ENCODE measurements at places on chromosomes 7 and 10.

- DNase-seq: no peak
Measured at GRCh38 chr10:127798111-127798510, 61.1 kb downstream of the FOXI2 start.

DNA sequence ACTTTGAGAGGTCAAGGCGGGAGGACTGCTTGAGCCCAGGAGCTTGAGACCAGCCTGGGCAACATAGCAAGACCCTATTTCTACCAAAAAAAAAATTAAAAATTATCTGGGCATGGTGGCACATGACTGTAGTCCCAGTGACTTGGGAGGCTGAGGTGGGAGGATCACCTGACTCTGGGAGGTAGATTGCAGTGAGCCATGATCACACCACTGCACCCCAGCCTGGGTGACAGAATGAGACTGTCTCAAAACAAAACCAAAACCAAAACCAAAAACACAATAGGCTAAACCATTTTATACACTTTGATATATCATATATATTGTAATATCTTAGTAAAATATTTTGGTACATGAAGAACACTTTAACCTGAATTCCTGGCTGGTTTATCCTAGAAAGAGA, 101.6 kb downstream of the RAPGEF5 start:
- peak; percentile 24 for DNase-seq

DNA sequence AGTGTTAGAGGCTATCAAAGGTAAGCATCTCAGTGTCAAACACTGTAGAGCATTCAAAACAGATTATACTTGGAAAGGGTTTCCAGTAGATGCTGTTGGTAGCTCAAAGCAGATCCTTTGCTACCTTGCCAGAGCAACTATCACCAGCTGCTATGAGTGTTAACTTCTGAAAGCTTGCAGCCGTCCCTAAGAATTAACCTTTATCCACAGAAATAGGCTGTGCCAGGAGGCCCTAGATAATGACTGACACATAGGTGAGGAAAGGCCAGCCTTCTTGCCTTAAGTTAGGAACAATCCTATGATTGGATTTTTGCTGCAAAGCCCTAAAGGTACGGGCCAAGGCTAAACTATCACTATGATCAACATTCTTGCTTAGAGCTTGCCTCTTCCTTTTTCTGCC, 263.2 kb downstream of the DGKB start:
- no peak for DNase-seq

DNA sequence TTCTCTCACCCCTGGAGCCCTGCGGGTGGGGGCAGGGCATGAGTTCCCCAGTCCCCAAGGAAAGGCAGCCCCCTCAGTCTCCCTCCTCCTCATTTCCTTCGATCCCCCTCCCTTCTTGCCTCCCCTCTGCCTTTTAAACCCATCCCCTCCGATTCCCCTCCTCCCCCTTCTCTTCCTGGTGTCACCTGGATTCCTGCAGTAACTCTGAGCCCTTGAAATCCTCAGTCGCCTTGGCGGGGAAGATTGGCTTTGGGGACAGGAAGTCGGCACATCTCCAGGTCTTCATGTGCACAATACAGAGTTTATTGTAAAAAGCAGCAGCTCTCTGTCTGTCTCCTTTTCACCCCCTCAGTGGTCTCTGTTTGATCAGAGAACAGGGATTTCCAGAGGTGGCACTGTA, 1.3 kb upstream of the MUC12 start:
- DNase-seq: no peak

GRCh38 chr10:101311185-101312066, 42.5 kb upstream of the BTRC start:
- DNase-seq: peak; percentile 25

All from activated CD4-positive, alpha-beta T cell treated with anti-CD3 and anti-CD28 coated beads for 48 hours (primary cell).